ENCODE measurements at places on chromosomes 11 and 22.

- DNase-seq: no peak
These were observed 52.2 kb downstream of the IRAG1 start for GRCh38 chr11:10641177-10641911.

- no peak for DNase-seq
These were observed 112.3 kb downstream of the IGLL1 start for GRCh38 chr22:23467721-23468294.

- DNase-seq: no peak
These were observed 24.0 kb upstream of the SC5D start for GRCh38 chr11:121268581-121268980.

DNA sequence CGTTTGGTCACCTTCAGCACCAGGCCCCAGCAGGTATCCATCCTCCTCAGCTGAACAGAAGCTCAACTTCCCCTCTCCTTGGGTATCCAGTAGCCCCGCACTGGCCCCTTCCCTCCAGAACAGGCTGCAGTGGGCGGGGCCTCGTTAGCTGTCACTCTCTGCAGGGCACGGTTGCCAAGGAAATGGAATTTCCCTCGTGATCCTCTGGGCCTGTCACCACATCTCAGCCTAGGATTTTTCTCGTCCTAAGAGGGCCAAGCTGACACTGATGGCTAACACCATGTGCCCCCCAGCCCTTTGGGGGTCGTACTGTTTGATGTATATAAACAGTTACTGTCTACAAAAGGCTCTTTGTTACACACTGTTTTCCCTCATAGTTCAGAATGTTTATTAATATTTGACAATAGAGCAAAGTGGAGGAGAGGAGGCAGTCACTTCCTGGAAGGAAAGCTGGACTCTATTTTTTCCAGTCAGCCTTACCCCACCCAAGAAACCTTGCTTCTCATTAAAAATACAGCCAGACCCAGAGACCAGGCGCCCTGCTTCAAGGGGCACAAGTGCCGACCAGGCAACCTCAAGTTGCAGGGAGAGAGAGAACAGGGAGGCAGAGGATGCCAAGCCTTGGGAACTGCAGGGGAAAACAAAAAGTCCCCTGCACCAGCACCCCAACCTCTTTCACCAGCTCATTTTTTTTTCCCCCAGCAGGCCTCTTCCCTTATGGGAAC, 44.5 kb downstream of the FEZ1 start:
- no peak for DNase-seq

DNA sequence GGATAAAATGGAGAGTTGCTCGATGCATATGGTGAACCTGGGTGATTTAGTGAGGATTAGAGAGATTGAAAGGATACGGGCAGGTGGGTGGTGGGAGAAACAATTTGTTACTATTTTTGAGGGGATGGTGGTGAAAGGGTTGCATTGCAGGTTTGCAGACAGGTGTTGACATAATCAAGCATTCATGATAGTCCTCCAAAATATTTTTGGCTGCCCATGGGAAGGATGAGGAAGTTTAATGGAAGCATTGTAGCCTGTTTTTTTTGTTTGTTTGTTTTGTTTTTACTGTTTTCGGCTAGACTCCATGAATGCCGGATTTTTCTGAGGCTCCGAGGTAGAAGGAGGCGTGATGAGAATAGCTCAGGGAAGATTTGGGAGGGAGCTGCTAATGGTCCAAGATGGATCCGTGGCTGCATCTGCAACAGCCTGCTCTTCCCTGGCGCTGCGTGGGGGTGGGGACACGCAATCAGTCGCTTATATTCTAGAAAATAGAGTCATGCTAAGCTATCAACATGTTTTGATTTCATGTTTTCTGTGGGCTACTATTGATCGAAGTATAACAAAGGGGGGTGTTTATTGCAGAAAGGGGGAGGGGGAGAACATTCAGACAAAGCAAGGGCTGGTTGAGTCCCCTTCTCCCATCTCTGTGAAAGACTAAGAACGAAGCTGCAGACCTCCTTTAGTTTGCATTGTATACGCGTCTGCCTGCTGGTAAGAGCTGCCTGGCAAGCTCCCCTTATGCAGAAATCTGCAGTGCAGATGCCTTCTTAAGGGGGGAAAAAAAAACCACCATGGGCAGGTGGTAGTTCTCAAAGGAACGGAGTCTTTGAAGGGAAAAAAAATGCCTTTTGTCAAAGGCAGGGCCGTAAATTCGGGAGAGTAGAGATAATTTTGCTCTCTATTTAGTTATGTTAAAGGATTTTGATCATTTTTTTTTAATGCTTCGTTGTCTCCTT, 1.0 kb downstream of the RTN3 start:
- DNase-seq: no peak

DNA sequence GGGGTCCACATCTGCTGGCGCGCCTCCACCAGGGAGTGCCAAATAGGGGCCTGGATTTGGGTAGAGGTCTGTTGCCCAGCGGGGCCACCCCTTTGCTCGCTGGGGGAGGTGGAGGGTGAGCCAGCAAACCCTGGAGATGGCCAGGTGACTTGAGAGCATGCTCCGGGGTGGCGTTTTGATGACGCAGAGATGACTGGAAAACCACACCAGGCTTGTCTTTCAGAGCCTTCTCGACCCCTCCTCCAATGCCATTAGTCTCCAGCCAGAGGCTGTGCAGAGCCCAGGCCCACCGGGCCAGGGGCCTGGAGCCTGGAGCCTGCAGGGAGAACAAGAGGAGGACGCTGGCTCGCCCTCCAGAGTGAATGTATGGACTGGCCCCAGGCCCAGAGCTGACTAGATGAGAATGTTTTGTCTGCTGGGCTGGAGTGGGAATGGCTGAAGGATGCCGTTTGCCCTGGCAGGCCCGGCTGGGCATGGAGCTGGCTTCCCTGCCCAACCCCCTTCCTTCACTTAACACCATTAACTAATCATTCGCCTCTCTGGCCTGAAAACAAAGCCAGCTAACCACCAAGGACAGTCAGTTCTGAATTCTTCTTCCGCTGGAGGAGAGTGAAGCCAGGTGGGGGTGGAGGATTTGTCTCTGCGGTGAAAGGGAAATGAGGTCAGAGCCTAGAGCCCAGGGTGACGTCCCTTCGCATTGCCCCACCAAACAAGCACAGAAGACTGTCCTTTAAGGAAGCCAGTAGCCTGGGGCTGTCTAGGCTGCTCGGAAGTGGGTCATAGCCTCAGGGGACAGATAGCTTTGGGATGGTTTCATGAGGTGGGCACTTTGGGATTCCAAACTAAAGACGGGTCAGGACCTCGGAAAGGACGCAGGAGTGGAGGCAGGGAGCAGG, 1.6 kb upstream of the MCAM start:
- no peak for DNase-seq

GRCh38 chr11:119759324-119759723, 30.3 kb upstream of the NECTIN1 start:
- DNase-seq: peak; percentile 34

GRCh38 chr11:10460611-10461275, 5.7 kb downstream of the AMPD3 start:
- no peak for DNase-seq

DNA sequence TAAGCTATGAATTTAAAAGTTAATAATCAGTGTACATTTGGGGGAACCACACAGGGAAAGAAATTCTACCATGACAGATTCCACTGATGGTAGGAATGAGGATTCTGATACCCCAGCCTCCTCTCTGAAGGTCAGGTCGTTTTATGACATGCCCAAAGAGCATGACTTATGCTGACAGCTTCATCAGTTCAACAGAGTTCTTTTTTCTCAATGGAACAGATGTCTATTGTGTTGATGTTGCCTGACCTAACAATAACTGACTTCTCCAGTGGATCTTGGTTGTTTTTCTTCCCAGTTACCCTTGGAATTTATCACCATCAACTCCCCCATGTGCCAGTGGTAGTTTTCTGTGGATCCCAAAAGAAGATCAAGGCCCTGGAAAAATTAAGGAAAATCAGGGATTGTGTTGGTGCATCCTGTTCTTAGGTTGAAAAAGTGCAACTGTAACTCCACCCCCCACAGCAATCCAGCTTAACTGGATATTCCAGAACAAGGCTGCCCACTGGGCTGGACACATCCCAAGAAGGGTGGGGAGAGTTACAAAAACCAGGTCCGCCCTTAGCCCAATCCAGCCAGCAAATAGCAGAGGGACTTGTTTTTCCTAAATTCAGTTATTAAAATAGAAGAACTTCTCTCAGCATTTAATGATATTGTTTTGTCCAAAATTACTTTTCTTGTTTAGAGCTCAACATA, 31.5 kb upstream of the CAT start:
- no peak for DNase-seq

DNA sequence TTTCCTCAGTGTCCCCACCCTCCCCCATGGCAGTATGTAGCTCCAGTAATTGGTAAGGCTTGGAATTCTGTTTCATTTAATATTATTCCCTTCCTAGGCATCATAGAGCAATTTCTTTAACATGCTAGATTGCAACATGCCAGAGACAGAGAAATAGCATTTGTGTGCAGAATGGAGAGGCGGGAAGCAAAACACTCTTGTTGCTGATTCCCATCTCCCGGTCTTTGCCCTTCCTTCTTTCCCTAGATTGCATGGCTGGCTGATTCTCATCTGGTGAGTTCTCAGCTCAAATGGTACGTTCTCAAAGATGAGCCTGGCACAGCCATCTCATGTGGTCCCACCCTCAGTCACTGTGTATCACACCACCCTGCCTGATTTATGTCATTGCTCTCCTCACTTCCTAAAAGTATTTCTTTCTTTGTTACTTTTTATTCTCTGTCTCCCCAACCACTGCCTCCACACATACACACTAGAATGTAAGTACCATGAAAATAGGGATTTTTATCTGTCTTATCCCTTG, 66.9 kb downstream of the ARFGAP2 start:
- DNase-seq: no peak

- no peak for DNase-seq
These were observed 30.1 kb downstream of the CACNA1I start for GRCh38 chr22:39600491-39601179.

DNA sequence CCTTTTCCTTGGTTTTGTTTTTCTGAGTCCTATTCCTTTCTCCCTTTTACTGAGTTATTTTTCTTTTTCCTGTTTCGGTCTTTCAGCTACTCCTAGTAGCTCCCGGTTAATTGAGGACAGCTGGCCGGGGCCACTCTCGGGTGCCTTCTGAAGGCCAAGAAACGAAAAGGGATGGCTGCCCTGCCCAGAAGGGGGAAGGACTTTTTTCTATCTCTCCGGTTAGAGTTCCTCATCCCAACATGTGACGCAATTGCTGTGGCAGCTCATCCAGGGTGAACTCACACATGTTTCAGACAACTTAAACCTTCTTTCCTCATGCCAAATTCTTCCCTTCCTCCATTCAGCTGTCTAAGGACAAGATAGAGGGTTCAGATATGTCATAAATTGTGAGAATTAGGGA, 83.6 kb downstream of the PIWIL4 start:
- DNase-seq: no peak

- no peak for DNase-seq
These were observed 32.7 kb downstream of the ARAP1 start for GRCh38 chr11:72719551-72719950.

DNA sequence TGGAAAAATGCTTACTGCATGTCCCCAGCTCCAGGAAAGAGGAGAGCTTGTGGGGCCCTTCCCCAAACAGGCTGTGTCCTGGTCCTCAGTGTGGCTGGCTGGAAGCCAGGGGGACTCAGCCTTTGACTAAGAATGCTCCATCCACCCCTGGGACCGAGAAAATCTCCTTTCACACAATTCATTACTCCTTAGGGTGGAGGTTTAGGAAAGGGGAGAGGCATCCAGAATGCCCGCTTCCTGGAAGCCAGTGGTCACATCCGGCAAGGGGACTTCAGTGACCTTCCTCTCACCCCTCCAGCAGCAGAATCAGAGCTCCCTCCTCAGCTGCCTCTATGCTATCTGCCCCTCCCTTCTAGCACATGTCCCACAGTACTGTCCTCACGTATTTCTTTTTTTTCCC, 21.9 kb downstream of the ATG16L2 start:
- DNase-seq: no peak

- DNase-seq: no peak
These were observed 7.0 kb downstream of the PRDX5 start for GRCh38 chr11:64324692-64325469.

DNA sequence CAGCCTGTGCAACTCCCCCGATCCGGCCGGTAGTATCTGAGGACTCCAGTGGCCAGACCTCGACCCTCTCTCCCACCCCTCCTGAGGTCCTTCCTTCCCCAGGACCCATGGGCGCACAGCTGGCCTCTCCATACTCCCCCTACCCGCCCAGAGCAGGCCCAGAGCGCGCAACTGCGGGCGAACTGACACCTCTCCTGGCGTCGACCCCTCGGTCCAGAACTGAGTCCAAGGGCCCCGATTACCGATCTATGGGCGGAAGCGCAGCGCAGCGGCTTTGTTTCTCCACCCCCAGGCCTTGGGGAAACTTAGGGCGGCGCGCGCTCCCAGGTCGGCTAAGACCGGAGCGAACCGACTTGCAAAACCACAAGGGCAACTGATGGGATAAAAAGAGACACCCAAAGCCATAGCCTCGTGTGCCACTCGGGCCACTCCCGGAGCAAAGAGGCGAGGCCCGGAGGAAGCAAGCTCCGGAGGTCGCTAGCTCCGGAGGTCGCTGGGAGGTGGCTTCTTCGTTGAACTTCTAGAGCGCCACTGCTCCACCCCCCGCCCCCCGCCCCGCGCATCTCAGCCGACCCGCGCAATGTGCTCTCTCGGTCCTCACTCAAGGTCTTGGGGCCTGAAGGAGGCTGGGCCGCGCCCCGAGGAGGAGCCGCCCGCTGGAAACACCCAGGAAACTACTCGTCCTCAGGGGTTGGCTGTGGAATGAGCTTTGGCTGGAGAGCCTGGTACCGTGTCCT, 9.8 kb upstream of the ALX4 start:
- DNase-seq: no peak

GRCh38 chr11:117910941-117911655, 18.1 kb downstream of the TMPRSS13 start:
- DNase-seq: no peak
